ENCODE measurements at places on chromosomes 4 and X.

DNA sequence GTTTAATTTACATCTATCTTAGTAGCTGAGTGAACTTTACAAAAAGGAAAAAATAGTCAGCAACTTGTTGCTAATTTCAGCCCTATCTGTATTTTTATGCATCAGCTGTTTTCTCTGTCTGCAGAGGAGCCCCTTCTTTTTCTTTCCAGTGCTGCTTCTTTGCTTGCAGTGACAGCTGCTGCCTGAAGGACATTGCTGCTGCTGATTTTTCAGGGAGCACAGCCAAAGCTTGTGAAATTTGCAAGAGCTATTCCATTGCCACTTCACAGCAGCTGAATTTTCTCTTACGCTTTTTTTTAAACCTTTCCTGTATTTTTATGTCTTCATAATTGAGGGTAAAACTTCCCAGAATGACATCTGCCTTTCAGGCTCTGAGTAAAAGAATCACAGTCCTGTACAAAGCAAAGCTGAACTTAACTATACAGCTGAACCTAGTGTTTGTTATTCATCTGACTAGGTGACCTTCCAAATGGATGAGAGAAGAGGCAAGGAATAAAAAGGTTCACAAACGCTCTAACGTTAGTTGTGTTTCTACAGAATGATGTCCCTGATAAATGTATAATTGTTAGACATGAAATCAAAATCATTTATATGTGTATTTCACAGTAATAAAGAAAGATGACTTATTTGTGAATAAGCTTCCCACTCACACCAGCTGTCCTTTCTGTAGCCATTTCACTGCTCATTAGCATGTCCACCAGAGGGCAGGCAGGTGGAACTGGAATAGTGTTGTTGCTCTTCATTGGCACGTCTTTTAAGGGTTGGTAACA, 541.4 kb downstream of the ADGRL3 start:
- peak; percentile 44 for DNase-seq

- no peak for DNase-seq
Measured at GRCh38 chr4:180052629-180053028, 2190.6 kb upstream of the TENM3 start.

DNA sequence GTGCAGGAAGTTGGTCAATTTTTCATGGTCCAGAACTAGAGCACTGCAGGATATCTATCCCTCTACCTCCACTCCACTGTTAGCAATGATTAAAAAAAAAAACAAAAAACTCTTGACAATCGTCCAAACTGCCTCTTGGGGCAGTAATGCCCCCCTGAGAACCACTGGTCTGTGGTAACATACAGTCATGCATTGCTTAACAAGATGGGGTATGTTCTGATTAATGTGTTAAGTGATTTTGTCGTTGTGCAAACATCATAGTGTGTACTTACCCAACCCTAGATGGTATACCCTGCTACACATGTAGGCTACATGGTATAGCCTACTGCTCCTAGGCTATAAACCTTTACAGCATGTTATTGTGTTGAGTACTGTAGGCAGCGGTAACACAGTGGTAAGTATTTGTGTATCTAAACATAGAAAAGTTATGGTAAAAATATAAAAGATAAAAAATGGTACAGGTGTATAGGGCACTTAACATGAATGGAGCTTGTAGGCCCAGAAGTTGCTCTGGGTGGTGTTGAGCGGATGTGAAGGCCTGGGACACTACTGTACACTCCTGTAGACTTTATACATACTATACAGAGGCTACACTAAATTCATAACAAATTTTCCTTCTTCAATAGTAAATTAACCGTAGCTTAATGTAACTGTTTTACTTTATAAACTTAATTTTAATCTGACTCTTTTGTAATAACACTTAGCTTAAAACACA, 34.1 kb downstream of the ART3 start:
- peak; percentile 68 for DNase-seq

DNA sequence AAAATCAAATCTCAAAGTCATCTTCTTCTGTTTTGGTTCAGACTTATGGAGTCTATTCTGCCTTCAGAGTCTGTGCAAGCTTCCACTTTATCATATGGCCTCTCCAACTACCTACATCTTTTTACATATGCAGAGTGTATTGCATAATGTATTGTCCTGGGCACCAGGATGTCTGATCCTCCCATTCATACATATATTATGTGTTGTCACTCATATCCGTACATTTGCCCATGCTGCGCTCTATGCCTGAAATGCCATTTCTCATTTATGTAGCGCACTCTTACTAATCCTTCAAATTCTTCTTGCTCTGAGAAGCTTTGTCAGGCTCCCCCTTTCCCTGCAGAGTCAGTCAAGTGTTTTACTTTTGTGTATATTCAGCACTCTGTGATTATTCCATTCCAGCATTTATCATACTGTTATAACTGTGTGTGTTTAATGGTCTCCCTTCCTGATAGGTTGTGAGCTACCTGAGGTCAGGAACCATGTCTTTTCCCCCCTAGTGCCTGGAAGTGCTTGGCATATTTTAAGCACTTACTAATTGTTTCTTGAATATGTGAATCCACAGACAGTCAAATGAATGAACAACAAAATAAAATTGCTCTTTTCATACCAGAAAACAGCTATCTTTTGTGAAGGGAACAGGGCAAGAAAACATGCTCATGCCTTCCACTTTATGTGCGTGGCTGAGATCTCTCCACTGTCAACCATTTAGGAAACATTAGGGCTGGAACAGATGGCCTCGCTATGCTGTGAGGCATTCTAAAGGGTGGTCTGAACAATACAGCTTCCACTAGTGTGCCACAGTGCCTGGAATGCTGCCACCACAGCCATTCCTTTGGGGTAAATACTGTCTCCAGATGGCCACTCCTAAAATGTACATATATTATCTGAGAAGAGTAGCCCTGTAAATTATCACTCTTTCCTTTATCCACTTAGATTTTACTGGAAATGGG, 81.8 kb downstream of the GLUD2 start:
- DNase-seq: no peak

DNA sequence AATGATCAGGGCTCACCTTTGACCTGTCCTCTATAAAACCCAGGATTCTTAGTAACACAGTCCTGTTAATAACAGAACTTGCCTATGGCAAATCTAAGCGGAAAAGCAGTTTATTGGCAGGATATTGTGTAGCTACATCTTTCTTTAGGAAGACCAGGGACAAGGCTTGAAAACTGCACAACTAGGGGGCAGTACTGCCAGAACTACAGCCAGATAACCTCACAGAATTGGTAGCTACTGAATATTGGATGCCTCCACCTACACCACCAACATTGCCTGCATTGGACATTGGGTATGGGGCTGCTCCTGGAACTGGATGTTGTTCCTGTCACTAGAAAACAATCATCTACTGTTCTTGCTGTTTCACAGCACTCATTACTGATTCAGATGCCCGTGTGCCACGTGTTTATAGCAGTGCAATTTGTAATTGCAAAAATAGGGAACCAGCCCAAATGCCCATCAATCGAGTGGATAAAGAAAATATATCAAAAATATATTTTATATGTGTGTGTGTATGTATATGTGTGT, 47.4 kb downstream of the REPS2 start:
- peak; percentile 7 for DNase-seq

- DNase-seq: peak; percentile 33
Measured at GRCh38 chr4:186144198-186144945, 39.9 kb downstream of the FAM149A start.

- DNase-seq: no peak
Measured at GRCh38 chrX:9775930-9776329, 10.3 kb upstream of the GPR143 start.

DNA sequence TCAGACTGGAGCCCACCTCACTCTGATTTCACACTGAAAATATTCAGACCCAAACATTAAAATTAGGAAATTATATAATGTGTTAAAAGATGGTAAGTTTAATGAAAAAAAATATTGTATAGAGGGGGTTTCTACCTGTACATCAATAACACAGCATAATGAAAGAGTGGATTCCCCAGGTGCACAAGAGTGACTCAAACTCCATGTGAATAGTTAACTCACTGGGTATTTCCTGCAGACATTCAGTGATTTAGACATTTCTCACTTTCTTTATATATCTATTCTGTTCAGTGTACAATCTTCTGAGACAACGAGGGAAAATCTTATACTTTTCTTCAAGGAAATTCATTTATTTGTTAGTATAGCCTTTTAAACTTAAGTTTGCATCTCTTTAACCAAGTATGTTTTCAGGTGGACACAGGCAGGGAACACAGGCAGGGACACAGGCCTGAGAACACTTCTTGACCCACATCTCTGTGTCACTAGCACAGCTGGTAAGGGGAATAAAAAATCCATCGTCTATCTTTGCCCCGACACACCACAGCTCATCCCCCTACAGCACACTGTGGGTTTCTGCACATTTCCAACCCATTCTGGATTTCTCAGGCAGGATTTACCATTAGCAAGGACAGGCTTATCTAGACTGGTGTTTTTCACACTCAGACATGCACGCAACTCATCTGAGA, 525.5 kb upstream of the BOD1L1 start:
- DNase-seq: no peak

- no peak for DNase-seq
Measured at GRCh38 chr4:125705681-125706080, 390.9 kb downstream of the FAT4 start.

GRCh38 chr4:8050555-8051206, 107.9 kb downstream of the ABLIM2 start:
- peak; percentile 25 for DNase-seq

- DNase-seq: peak; percentile 11
Measured at GRCh38 chrX:2423282-2423681, 77.5 kb downstream of the DHRSX start.

GRCh38 chr4:152919826-152920225, 16.3 kb upstream of the FHDC1 start:
- DNase-seq: no peak

DNA sequence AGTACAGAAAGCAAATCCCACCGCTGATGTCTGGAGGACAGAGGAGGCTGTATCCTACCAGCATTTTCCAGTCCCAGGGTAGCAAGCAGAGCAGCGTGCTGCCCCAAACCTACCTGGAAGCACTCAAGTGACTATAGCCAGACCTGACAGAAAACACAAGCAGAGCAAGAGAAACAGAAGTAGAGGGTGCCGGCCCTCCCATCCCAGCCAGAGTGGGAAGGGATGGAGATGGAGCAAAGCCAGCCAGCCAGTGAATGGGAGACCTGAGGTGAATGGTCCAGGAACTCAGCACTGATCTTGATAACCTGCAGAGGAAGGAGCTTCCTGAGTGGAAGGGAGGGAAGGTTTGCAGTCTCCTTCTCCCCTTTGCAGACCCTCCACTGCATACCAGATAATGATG, 185.2 kb downstream of the MAML3 start:
- DNase-seq: no peak

DNA sequence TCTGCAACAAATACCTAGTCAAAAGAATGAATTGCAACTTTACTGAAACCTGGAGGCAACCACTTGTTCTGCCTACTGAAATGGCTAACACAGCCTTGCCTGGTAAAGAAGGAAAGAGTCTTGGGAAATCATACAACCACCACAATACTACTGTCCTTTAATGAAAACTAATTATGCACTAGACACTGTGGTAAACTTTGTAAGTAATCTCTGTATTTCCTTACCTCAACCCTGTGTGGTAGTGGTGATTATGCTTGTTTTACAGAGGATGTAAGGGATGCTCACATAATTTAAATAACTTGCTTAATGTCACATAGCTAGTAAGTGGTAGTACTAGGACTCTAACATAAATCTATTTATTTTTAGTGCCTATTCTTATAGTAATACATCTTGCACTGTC, 44.7 kb downstream of the TMEM156 start:
- DNase-seq: no peak

- no peak for DNase-seq
Measured at GRCh38 chr4:84483688-84484087, 15.4 kb downstream of the NKX6-1 start.

- DNase-seq: no peak
Measured at GRCh38 chr4:70371987-70372386, 10.9 kb upstream of the SMR3B start.

- DNase-seq: no peak
Measured at GRCh38 chrX:18549643-18550042, 122.3 kb downstream of the RS1 start.

GRCh38 chr4:159141193-159141592, 38.3 kb downstream of the RAPGEF2 start:
- DNase-seq: no peak

GRCh38 chr4:139014371-139015268, 961 bp upstream of the NOCT start:
- DNase-seq: peak; percentile 93

GRCh38 chr4:123024710-123025109, 102.3 kb upstream of the NUDT6 start:
- DNase-seq: no peak

DNA sequence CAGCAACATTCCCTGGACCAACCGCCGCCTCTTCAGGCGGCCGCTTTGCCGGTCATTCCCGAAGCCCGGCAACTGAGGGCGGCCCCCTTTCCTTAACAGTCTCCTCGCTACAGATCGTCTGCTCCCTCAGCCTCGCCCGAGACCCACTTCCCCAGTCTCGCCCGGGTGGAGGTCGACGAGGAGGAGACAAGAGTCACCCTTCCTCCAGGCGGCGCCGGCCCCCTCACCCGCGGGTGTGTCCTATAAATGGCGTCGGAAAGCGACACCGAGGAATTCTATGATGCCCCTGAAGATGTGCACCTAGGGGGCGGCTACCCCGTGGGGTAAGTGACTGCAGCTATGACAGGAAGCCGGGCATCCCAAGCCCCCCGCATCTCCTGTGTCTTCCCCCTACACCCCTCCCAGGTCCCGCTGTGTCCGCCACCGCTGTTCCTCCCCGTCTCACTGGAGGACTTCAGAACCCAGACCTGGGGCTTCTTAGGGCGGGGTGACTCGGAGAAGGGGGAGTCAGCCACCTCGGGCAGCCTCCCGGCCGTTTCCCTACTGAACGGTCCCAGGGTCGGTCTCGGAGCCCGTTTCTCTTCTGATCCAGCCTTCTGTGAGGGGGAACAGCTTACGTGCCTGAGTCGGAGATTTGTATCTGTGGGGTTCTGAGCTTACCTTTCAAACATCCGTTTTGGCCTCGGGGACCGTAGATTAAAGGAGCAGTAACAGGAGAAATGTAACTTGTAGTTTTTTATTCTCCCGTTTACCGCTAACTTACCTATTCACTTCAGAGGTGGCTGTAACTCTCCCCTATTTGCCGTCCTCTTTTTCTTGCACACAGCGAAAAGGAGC, 570 bp downstream of the WDR44 start:
- DNase-seq: peak; percentile 39

DNA sequence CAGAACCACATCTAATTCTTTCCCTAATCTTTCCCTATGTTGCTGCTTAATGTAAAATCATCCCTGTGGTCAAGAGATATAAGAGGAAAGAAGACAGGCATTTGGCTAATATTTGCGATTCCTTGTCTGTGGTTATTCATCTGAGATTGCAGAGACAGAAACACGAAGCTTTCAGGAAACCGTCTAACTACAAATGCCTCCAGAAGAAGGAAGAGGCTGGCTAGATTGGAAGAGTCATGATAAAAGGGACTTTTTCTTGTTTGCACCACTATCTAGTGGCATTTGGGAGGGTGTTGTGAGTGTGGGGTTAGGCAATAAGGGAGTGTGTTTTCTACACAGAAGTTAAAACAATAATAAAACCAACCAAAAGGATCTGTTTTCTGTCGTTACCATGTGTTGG, 43.9 kb downstream of the TMEM154 start:
- DNase-seq: no peak
